ENCODE measurements at places on chromosomes 1 and 21.

GRCh38 chr1:206900149-206900548, 2.9 kb downstream of the IL24 start:
- DNase-seq = no peak

GRCh38 chr1:15916916-15917315, 59.0 kb downstream of the ZBTB17 start:
- DNase-seq = no peak

- DNase-seq = no peak
Measured at GRCh38 chr1:22196041-22196440, 53.1 kb upstream of the WNT4 start.

DNA sequence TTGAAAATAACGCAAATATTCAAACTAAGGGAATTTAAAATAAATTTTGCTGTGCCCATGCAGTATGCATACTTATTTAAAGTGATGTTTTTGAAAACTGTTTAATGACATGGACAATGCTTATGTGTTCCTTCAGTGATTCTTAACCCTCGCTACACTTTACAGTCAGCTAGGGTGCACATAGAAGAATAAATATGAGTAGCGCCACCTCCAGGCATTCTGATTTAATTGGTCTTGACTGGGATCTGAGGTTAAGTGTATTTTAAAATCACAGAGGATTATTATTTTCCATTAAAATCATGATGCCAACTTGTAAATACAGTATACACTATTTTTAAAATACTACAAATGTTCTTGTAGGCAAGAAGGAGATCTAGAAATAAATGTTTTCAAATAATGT, 373.5 kb upstream of the ADGRL4 start:
- DNase-seq = no peak

GRCh38 chr21:36849461-36850105, 116.9 kb downstream of the HLCS start:
- no peak for DNase-seq

- DNase-seq = no peak
Measured at GRCh38 chr1:224127925-224128819, 14.3 kb downstream of the FBXO28 start.

- no peak for DNase-seq
Measured at GRCh38 chr21:16942703-16943102, 570.1 kb upstream of the CXADR start.

DNA sequence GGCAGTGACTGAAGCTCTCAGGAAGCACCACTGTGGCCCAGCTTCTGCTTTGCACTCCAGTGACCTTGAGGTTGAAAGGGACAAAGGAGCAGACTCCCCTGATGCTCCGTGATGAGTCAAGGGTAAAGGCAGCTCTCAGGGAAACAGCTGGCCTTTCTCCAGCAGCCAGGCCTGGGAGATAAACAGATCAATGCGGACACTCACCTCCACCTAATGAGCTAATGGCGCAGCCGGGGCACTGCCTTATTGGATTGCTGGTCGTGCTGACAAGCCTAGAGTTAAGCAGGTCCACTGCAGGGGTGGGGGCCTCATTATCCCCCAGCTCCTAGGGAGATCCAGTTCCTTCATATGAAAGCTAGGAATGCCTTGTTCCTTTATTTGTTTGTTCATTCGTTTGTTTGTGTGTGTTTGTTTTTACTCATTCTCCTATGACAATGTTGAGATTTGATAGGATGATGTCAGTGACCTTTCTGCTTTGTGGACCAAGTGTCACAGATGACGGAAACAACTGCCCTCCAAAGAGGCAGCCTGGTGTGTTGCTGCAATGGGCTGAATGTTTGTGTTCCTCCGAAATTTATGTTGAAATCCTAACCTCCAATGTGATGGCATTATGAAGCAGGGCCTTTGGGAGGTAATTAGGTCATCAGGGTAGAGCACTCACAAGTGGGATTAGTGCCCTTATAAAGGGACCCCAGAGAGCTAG, 141.4 kb upstream of the BEND5 start:
- DNase-seq = no peak

GRCh38 chr1:29519788-29520110, 283.4 kb downstream of the PTPRU start:
- no peak for DNase-seq

- no peak for DNase-seq
Measured at GRCh38 chr1:91556556-91556955, 55.9 kb downstream of the CDC7 start.

DNA sequence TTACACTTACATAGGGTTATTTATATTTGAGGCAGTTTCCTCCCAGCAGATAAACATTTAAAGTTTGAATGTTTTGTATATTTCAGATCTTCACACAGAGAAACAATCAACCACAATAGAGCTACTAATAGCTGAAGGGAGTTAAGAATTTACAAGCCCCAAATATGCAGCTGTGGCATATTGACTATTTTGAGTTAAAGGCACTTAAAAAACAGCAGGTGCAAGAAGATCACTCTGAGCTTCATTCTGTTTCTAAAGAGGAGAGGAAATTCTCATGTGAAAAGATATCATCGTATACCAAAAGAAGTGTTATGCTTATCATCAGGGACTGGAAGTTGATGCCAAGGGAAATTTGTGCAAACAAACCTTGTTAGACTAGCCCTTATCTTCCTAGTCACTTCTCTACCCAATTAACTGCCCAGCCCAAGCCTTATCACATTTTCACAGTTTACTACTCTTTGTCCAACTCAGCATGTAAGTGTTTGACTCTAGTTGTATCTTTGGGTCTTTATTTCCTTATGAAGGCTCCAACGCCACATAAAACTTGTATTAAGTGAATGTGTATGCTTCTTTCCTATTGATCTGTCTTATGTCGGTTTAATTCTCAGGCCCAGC, 66.3 kb upstream of the COG2 start:
- no peak for DNase-seq

- DNase-seq = no peak
Measured at GRCh38 chr1:26728645-26729044, 32.8 kb downstream of the ARID1A start.

DNA sequence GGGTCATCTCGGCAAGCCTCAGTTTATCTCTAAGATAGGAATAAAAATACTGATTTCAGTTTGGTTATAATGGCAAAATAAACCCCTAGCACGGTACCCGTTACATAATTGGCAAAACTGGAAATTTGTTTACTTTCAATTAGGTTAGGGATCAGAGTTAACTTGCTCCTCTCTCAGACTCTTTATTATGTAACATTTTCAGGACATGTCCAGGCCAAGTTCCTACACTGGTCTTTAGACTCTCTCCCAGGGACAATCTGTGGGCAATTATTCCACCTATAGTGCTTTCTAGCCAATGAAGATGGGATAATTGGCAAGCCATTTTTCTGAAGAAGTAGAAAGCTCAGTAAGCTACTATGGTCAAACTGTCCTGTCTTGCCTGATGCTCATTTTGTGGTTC, 189.4 kb downstream of the NEK7 start:
- DNase-seq = no peak

DNA sequence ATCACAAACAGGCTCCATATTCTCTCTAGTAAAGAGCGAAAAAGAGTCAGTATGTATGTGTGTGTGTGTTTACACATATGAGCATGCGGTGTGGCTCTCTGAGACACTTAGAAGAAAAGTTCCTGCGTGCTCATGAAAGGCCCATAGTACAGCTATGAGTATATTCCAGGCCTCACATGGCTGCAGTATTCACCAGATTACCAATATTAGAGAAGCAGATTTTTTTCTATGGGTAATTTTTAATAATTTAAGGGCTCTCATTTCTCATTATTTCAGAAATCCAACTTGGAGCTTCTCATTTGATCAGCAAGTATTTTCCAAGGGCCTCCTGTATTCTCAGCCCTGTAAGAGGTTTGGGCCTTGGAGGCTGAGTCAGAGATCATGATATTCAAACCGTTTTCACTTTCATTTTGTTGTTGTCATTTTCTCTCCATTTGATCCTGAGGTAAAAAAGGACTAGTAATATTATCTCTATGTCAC, 232.9 kb upstream of the SGIP1 start:
- DNase-seq = peak; percentile 46

- DNase-seq = peak; percentile 16
Measured at GRCh38 chr1:40014812-40015594, 25.5 kb upstream of the CAP1 start.

DNA sequence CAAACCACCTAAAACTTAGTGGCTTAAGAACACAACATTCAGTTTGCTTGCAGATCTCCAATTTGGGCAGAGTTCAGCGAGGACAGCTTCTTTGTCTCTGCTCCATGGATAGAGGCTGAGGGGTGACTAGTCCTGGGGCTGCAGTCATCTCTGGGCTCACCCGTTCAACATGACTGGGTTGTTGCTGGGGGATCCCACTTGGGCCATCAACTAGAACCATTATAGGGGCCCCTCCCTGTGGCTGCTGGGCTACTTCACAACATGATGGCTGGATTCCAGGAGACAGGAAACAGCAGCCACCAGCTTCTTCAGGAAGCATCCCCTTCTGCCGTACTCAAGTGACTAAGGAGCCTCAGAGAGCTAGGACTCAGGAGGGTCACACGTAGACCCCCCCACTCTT, 140.9 kb downstream of the RHOU start:
- DNase-seq = no peak

DNA sequence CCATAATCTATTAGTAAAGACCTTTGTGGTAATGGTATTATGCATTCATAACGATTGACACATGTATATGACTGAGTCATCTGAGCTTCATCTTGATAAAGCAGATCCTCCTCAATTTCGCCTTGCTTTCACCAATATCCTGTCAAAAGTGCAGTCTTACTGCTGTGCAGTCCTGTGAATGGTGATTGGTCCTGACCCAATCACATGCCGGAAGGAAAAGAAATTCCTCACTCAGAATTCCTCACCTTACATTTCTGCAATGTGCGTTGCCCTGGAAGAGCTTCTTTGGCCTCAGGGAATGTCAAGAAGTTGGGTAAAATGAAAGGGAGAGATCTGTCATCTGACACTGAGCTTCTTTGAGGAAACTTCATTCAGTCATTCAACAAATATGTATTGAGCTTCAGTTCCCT, 121.0 kb upstream of the TSPAN2 start:
- DNase-seq = no peak

- no peak for DNase-seq
Measured at GRCh38 chr1:160360227-160360695, 6.6 kb upstream of the NHLH1 start.

- DNase-seq = peak; percentile 51
Measured at GRCh38 chr1:212153635-212154034, 118.1 kb downstream of the DTL start.

DNA sequence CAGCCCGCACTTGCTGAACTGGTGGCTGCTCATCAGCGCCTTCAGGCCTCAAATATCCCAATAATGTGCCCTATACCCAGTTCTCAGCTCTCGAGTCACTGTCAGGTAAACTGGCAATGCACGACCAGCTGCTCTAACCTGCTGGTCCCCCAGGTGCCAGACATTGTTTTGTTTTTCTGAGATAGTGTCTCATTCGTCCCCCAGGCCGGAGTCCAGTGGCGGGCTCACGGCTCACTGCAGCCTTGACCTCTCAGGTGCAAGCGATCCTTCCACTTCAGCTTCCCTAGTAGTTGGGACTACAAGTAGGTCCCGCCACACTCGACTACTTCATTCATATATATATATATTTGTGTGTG, 1.0 kb upstream of the NADK start:
- DNase-seq = peak; percentile 30

- DNase-seq = no peak
Measured at GRCh38 chr1:3393987-3394920, 60.2 kb upstream of the ARHGEF16 start.

- no peak for DNase-seq
Measured at GRCh38 chr1:12372761-12373160, 142.9 kb downstream of the VPS13D start.

GRCh38 chr1:212107481-212107880, 71.9 kb downstream of the DTL start:
- DNase-seq = no peak

- DNase-seq = no peak
Measured at GRCh38 chr1:70438529-70438928, 27.5 kb downstream of the CTH start.

DNA sequence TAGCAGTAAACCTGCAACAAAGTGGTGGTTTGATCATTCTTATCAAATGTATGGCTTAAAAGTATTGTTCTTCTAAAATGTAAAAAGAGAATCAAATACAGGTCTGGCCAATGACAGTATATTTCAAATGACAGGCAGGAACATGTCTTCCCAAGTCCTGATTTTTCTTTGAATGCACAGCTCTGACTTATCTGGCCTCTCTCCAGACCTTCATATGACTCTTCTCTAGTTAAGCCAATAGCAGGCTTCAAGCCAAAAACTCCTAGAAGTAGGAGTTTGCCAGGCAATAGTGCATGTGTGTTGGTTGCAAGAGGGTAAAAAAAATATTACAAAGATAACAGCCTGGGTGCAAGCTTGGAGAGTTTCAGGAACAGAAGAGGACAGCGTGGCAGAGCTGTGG, 345.5 kb downstream of the SMYD3 start:
- no peak for DNase-seq

GRCh38 chr1:201708085-201708512, 120.9 kb upstream of the IPO9 start:
- peak; percentile 51 for DNase-seq

DNA sequence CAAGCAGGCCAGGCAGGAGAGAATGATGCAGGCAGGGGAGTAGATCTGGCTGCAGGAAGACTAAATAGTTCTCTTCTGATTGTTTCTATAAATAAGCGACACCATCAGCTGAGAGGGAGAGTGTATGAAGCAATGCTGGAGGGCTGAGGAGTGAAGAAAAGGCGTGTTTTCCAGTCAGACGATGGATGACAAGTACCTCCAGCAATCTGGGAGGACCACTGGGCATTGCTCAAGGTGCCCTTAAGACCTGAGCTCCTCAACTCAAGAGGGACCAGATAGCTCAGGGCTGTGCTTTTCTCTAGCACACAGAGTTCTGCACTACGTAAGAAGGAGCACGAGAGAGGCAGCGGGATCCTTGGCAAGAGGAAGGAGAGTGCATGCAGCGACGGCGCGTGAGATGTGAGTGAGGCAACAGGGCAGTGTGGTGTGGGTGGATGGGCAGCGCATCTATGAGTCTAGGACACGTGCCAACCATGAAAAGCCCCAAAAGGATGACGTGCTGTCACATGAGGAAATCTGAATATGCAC, 36.0 kb downstream of the PABPC4 start:
- DNase-seq = peak; percentile 97

DNA sequence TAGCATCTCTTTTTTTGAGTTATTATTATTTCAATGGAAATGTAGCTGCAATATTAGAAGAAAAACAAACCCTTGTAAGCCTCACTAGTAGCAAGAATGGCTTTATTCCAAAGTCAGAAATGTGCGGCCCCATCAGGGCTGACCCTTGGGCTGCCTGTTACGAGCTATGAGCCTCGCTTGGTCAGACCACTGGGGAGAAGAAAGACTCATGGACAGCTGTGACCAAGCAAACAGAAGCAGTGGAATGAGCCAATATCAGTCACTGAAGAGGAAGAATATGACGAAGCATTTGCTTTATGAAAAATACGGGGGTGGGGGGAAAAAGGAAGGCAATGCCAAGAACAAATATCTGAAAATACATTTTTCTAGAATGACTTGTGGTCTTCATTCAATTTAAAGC, 504.5 kb downstream of the LMO4 start:
- peak; percentile 4 for DNase-seq

- no peak for DNase-seq
Measured at GRCh38 chr1:10475510-10475909, 760 bp downstream of the PEX14 start.
